ENCODE measurements at places on chromosomes 3 and 15. TPM values are rescaled to one million over a fixed set of nuclear protein-coding genes. Genes with fewer than 3 reads are reported as not detected.
A peak's percentile ranks its signal among the peaks of the same experiment; 100 is the strongest.

Gene DNAJC13
- total RNA-seq: 44.9 TPM

GRCh38 chr15:56959318-56959648 lies 40.8 kb downstream of the TCF12 start:
- DNase-seq: no peak

DNA sequence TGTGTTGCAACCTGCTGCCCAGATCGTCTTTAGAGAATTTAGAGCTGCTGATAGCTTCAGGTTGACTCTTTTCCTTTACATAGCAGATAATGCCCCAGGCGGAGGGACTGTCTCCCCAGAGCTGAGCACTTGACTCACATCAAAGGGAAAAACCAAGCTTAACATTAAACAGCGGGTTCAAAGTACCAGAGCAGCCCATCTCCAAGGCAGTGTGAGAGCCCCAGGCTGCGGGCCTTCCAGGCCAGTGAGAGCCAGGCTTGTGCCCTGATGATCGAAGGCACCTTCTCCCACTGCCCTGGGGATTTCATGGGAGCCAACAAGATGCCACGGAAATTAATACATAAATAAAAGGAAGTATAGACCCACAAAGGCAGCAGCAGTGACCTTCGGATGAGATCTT lies 275.6 kb downstream of the XXYLT1 start:
- DNase-seq: no peak

Gene ETV5
- total RNA-seq: not detected

DNA sequence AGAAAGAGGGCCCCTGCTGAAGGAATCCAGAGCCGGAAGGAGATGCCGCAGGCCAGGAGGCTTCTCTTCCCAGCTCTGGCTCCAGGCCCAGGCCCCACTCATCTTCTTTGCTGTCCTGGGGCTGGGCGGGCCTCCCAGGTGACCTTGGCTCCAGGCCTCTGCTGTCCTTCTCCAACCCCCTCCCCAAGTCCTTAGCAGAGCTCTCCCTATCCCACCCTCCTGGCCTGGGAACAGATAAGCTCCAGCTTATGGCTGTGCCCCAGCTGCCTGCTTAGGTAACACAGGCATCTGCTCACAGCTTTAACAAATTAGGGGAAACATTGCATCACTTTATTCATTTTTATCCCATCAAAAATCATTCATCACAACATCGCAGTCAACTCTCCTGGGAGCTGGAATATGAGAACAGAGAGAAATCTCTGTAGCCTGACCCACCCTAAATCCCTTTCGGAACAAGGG lies 86.9 kb downstream of the SEMA5B start:
- DNase-seq: no peak

- DNase-seq: no peak
These were observed 148.4 kb downstream of the TIGIT start for GRCh38 chr3:114442246-114442645.

DNA sequence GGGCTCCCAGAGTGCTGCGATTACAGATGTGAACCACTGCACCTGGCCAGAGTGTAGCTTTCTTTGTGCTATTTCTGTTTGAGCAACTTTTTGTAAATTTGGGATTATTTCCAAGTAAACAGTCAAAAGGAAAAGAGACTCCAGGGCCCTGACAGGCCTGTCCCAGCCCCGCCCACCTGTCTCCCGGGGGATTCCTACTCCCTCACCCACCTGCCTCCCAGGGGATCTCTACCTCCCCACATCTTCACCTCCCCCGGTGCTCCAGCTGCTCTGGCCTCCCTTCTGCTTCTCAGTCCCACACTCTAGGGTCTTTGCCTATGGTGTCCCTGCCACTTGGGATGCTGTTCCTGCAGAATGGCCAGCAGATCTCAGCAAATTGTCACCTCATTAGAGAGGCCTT lies 7.0 kb downstream of the RHCG start:
- no peak for DNase-seq

- DNase-seq: no peak
These were observed 35.9 kb downstream of the KY start for GRCh38 chr3:134614955-134615354.

DNA sequence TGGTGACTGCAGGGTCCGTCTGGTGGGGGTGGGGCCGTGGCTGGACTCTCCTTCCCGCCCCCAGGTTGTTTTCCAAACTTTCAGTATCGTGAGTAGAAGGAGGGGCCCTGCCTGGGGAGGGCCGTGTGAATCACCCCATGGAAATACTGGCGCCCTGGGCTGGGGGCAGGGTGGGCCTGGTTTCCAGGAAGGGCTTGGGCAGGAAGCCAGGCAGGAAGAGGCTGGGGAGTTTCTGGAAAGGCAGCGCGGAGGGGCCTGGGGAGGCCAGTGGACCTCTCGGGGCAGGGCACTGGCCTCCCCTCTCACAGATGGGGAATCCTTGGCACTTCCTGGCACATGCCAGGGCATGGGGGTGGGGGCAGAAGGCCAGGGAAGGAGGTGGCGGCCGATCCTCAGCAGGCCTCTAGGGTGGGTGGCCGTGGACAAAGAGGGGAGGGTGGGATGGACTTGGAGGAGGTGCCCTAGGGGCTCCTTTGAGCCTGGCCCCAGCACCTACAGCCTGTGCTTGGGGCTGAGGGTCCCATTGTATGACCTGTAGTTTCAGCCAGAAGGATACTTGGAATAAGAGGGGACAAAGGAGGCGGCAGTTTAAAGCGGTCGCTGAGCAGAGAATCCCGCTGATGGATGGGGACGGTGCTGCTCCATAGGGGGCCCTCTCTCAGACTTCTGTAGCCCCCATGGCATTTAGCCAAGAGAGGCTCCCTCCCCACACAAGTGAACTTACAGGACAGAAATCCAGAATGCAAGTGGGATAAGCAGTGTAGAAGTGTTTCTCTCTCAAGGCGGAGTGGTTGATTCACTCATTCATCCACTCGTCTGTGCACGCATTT lies 56.5 kb upstream of the GATA2 start:
- DNase-seq: no peak

GRCh38 chr15:34726406-34727100 lies 28.2 kb downstream of the GJD2 start:
- no peak for DNase-seq

- no peak for DNase-seq
These were observed 183.3 kb downstream of the TPRG1 start for GRCh38 chr3:189355115-189355480.

- no peak for DNase-seq
These were observed 42.5 kb upstream of the ABHD10 start for GRCh38 chr3:111936191-111936841.

DNA sequence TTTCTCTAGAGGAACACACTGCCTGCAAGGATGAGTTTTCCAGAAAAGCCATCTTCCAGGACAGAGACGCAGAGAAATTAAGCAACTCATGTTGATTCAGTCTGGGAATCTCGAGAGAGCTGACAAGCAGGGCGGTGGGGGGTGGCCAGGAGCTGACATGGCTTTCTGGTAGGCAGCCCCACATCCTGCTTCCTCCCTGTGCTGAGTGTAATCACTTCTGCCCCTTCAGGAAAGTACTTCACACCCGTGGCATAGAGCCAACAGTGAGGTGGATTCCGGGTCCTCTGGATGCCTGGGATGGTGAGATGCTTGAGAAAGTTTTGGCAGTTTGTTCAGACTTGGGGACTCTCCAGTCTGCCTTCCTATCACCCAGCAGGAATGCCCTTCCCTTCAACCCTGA lies 221.1 kb downstream of the SLCO3A1 start:
- DNase-seq: no peak

GRCh38 chr15:43821505-43821904 lies 3.0 kb downstream of the MFAP1 start:
- no peak for DNase-seq

Gene PLA2G4D
- 0.16 TPM for total RNA-seq

Gene CTXN2
- not detected for total RNA-seq

DNA sequence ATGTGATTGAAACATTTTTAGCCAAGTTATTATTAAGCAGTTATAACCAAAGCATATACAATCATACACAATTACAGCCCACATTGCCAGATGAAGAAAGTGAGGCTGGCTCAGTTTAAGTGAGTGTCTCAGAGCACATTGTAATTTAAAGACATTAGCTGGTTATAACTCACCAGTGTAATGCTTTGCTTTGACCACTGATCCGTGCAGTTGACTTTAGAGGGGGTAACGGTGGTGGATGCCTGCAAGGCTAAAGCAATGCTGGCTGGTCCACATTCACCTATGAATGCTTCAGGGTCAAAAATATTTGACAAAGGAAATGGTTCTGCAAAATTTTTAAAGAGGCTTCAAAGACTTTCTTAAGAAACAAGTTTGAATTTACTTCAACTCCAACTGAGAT lies 1.2 kb downstream of the C3orf85 start:
- DNase-seq: no peak

Gene GOLGA6D
- total RNA-seq: not detected

DNA sequence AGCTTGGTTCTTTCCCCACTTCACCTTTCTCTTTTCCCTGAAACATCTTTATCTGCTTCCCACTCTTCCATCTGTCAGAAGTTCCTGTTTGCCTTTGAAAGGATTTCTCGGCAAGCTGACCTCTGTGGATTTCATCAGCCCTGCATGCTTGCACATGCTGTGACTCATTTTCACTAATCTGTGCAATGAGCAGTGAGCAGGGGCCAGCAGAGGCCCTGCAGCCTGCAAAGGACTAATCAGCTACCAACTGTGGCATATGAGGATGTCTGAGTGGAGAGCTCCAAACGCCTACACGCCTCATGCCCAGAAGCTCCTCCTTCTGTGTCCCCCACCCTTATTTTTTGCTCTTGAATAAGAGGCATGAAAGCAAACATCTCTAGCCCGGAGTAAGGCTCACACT lies 333.0 kb upstream of the SEMA6D start:
- no peak for DNase-seq

Gene BNC1
- not detected for total RNA-seq

DNA sequence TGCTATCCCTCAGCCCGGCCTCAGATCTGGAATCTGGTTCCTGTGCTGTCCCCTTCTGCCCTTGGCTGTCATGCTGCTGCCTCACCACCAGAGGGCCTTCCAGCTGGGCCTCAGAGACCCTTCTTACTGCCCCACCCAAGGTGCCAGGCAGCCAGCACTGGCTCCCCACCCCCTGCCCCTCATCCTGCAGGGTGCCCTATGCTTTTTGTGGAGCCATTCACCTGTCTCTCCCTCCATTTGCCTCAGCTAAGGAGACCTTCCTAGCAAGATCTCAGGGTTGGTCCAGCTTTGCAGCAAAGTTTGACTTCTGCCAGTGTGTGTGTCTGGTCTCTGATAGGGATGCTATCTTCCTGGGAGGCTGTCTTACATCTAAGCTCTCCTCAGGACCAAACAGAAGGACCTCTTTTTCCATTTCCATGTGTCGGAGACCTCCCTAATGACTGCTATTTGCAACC lies 1.9 kb upstream of the VWA5B2 start:
- DNase-seq: peak; percentile 28

DNA sequence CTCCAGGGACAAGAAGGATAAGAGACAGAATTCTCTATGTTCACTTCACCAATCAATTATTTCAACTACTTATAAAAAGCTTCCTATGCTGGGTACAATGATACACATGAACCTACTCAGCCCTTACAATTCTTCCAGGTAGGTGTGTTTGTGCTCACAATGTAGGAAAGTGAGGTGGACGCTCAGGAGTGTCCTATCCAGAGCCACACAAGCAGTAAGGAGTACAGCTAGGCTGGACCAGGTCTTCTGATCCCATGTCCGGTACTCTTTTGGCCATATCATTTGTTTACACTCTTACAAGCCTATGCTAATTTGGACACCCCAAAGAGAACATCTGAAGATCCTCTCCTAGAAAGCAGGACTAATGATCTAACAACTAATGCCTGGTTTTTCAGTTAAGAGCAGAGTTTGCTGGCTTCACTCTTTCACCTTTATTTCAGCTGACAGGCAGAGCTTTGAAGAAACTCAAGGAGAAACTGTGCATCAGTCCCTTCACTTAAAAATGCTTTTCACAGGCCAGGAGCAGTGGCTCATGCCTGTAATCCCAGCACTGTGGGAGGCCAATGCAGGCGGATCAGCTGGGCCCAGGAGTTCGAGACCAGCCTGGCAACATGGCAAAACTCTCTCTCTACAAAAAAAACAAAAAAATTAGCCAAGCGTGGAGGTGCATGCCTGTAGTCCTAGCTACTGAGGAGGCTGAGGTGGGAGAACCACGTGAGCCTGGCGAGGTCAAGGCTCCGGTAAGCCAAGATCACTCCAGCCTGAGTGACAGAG lies 27.5 kb downstream of the IGF2BP2 start:
- DNase-seq: no peak

- DNase-seq: no peak
These were observed 15.0 kb downstream of the EPHB1 start for GRCh38 chr3:134810052-134810435.

GRCh38 chr15:62173215-62173614 lies 8.1 kb upstream of the C2CD4B start:
- no peak for DNase-seq

Gene HAPLN3
- 0.37 TPM for total RNA-seq

DNA sequence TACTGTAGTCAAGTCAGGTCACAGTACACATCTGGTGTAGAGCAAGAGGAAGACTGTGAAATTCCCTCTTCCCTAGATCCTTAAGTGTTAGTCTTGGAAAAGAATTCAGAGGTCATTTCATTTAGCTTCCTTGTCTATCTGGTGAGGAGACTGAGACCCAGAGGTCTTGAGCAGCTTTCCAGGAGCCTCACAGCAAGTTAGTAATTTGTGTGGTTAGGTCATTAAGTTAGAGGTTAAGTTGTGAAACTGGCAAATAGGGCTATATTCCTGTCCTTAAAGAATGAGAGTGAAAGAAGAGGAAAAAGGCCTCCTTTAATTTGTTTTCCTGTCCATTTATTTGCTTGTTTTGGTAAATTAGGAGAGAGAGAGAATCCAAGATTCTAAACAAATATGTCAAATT lies 9.0 kb downstream of the PODXL2 start:
- no peak for DNase-seq

Gene LCTL
- total RNA-seq: not detected

- DNase-seq: peak; percentile 86
These were observed 63.9 kb downstream of the IQSEC1 start for GRCh38 chr3:13009132-13009945.

- peak; percentile 30 for DNase-seq
These were observed 635 bp downstream of the CD276 start for GRCh38 chr15:73684581-73685455.

Gene ACVR2B
- 7.6 TPM for total RNA-seq

Gene SLC9C1
- total RNA-seq: not detected

GRCh38 chr15:87850916-87851315 lies 405.6 kb downstream of the NTRK3 start:
- DNase-seq: no peak

- DNase-seq: peak; percentile 22
These were observed 122.4 kb downstream of the RAP2B start for GRCh38 chr3:153284282-153284938.

Gene PPM1M
- 5.7 TPM for total RNA-seq

Gene SH3GL3
- not detected for total RNA-seq

Measured in transverse colon (tissue), 4 donors.